ENCODE measurements at places on chromosomes 11 and 22.

GRCh38 chr22:30459181-30460052 is 12.4 kb downstream of the SEC14L3 start:
- DNase-seq: peak; percentile 33

DNA sequence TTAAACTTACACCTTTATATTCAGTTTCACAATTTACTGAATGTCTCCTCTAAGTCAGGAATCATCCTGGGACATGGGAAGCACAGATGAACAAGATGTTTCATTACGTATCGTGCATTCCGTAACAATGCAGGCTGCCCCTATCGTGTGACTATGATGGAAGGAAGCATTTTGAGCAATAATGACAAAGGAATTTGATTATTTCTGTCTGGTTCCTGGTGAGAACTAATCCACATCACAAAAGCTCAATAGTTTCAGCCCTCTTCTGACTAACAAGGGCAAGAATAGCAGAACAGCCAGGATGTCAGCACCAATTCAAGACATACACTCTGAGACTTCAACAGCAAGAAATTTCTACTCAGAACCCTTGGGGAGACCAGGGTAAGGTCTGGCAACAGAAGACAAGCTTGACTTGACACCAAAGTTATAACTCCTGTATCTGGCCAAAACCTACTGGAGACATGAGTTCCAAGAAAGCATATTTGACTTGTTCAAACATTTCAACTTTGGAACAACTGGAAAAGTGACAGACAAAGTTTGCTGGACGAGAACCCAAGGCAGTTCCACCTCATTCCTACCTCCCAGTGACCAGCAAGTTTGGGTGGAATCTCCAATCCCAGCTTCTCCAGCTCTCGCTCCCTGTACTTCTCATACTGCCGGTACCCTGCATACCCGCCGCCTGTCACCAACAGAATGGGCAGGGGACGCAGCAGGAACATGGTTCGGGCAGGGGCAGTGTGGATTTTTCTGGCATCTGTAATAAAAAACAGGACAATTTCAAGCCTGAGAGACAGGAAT is 14.3 kb downstream of the PISD start:
- DNase-seq: no peak

- DNase-seq: no peak
Observed at GRCh38 chr11:114330373-114330772, 34.2 kb downstream of the NNMT start.

DNA sequence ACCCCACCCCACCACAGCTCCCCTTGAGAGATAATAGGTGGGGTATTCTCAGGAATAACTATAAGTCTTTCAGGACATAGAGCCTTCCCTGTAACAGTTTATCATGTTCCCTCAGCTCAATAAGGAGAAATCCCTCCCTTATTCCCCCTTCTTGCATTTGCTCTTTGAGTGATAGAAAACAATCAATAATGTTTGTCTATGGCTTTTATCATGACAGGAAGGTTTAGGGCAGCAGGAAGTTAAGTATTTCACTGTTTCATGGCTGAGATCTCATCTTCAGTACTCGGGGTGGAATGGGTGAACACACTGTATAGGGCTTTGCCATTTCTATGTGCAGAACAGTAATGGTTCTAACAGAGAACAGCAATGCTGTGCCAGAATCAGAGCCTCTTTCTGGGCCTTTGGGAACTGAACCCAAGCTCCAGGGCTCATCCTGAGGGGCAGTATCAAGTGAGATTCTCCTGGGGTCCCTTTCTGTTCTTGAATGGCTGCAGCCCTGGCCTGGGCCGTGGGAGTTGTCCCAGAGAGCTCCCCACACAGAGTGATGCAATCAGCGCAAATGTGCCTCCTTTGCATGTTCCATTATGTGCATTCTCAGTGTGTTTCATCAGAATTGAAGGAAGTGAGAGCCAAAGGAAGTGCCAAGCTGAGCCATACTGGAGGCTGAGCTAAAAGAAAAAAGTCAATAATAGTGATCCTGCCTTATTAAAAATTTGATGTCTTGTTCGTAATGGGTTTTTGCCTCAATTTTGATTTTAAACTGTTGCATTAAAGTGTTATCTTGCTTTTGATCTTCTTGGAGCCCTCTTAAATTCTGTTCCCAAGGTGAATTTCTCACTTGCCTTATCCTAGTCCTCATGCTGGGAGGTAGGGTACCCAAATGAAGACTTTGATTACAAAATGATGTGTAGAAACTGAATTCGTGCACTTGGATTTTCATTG is 2.9 kb upstream of the CYP2R1 start:
- DNase-seq: peak; percentile 45

DNA sequence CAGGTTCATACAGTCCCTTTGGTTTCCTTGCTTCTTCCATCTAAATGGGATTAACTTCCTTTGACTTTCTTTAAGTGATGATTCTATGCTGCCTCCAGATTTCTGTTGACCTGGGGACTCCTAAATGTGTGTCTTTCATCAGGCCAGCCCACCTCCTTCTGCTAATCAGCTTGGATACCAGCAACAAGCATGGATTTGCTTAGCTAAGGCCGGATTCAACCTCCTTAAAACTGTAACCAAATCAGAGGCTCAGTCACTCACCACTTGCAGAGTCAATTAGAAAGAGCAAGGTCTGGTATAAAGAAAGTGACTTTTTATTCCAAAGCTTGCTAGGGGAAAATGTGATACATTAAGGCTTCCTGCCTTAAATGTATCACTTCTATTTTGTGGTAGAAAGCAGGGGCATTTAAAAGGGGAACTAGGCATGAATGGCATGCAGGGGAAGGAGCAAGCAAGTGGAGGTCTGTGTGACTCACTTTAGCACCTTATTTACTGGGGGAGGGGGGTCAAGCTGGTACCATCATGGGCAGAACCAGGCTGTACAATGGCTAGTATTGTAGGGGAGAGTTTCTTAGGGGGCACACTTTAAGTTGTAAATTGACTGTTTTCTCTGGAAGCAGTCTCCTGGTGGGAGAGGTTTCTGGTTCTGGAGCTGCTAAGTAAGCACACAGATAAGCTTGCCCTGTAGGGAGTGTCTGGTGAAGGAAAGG is 239.0 kb upstream of the PDGFD start:
- DNase-seq: no peak

DNA sequence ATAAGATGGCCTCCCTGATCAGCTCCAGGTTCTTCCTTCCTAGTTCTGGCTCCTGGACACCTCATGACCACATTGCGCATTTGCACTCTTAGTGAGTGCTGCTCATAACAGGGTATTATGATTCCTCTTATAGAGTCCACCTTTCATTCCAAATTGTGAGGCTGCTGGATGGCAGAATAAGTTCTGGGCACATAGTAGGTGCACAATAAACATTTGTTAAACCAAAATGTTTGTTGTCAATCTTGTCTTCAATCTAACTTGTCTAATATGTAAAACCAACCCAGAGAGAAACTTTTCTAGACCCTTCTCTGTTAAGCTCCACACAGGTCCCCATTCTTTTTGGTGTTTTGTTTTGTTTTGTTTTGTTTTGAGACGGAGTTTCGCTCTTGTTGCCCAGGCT is 22.6 kb upstream of the ZBTB16 start:
- no peak for DNase-seq

DNA sequence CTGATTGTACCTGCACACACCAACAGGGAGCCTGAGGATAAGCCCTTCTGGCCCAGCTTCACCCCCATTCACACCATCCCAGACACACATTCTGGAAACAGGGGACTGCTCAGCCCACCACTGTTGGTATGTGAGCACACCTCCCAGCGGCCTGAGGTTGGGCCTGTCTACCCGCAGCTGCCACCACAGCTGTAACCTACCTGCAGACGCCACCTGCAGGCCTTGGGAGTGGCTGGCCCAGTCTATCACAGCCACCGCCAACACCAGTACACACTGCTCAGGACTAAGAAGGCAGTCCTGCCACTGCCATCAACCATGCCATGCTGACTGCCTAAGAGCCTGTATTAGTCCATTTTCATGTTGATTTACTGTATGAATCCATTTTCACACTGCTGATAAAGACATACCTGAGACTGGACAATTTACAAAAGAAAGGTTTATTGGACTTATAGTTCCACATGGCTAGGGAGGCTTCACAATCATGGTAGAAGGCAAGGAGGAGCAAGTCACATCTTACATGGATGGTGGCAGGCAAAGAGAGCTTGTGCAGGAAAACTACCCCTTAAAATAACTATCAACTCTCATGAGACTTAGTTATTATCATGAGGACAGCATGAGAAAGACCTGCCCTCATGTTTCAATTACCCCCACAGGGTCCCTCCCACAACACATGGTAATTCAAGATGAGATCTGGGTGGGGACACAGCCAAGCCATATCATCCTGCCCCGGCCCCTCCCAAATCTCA is 30.6 kb downstream of the RSF1 start:
- no peak for DNase-seq

DNA sequence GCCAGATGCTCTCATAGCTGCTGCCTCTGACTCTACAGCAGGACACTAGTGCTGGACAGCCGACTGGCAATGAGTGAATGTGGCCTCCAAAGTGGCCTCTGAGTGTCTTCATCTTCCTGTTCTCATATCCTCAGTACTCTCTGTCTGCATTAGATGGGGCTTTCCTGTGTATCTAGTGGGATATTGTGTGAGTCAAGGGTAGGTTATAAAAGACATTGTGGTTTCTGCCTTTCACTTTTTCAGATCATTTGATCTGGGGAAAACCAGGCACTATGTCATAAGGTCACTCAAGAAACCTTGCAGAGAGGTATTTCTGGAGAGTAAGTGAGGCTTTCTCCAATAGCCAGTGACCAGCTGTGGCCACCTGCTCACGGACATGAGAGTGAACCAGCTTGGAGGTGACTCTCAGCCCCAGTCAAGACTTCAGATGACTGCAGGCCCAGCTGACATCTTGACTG is 333.6 kb upstream of the NCAM1 start:
- DNase-seq: no peak

DNA sequence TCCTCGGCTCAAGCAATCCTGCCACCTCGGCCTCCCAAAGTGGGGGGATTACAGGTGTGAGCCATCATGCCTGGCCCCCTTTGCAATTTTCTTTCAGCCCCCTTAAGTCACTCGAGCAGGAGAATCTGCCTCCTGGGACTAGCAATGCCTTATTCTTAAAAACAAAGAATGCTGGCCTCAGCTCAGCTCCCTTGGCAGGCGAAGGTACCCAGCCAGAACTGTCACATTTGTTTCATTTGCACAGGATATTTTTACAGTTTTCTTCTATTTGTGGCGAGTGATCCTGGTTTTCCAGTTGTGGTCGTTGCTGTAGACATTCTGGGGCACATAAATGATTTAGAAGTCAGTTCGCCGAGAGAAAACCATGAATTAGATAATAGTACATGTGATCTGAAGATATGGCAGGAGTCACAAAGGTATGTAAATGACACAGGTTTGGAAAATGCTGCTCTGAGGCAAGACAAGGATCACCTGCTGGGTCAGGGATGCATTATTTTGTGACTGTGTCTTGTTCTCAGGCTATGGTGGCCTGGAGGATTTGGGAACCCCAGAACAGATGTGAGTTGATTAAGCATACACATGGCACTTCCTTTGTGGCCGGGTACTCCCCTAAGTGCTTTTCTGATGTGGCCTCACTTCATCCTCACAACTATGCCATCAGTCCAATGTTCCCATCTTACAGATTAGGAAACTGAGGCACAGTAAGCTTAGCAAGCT is 51.2 kb upstream of the SLC22A12 start:
- DNase-seq: no peak

- DNase-seq: peak; percentile 35
Observed at GRCh38 chr22:38455530-38456271, 702 bp upstream of the KCNJ4 start.

GRCh38 chr11:57762235-57762861 is 746 bp downstream of the CTNND1 start:
- no peak for DNase-seq

GRCh38 chr11:63999349-64000025 is 13.2 kb downstream of the OTUB1 start:
- peak; percentile 74 for DNase-seq

DNA sequence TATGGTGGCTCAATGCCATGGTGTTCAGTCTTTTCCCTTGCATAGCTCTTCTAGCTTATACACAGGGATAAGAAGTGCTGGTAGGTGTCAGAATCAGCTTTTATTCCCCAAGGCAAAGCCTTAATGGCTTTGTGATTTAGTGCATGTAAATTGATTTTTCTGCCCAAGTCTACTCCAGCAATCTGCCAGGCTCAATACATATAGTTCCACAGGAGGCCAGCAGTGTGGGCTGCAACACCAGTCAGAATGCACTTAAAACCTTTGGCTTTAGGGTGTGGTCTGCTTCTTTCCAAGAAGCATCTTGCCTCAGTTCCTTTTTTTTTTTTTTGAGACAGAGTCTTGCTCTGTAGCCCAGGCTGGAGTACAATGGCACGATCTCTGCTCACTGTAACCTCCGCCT is 14.5 kb upstream of the CAPRIN1 start:
- DNase-seq: no peak

- DNase-seq: no peak
Observed at GRCh38 chr11:124898263-124898680, 607 bp upstream of the ROBO4 start.

DNA sequence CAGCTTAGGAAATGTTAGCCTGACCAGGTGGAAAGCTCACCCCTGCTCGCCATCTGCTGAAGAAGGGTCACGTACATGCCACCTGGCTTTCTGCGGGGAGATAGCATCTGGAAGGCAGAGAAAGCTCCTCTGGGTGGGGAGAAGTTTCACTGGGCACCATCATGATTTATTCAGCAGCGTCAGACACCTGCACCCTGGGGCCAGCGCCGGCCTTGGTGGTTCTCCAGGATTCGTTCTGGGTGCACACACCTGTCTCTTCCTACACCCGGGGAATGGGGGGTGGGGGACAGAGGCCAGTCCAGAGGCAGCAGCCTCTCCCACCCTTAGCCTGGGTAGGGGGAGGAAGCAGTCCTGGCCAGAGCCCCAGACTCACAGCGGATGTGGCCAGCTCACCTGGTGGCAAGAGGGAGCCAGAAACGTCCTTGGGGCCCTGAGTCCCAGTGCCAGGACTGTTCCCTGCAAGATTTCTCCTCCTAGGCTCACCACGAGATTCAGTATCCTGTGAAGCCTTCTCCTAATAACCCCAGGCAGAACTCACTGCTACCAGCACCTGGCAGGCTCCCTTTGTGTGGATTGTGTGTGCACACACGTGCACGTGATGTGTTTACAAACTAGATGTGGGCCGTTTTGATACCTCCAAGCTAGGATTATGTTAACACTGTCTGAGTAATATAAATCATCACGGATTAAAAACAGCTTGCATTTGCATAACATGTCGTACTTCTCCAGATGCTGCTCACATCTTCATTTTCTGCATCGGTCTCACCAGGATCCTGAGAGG is 17.3 kb upstream of the RASD2 start:
- no peak for DNase-seq

DNA sequence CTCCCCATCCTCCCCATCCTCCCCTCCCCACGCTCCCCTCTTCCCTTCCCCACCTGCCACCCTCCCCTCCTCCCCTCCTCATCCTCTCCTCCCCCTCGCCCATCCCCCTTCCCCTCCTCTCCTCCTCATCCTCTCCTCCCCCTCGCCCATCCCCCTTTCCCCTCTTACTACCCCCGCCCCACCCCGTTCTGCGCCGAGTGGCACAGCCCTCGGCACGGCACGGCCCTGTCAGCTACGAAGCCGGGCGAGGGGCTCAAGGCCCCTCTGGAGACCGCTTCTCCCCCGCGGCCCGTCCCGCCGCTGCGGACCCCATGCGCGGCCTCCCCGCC is 449.9 kb downstream of the OPCML start:
- peak; percentile 26 for DNase-seq

- DNase-seq: no peak
Observed at GRCh38 chr11:75422248-75423231, 10.5 kb downstream of the KLHL35 start.
